ENCODE measurements at places on chromosomes 1 and 21.

- DNase-seq: no peak
Observed at GRCh38 chr1:95222629-95223028, 11.4 kb upstream of the RWDD3 start.

GRCh38 chr1:93151474-93151873 is 28.7 kb downstream of the TMED5 start:
- DNase-seq: no peak

DNA sequence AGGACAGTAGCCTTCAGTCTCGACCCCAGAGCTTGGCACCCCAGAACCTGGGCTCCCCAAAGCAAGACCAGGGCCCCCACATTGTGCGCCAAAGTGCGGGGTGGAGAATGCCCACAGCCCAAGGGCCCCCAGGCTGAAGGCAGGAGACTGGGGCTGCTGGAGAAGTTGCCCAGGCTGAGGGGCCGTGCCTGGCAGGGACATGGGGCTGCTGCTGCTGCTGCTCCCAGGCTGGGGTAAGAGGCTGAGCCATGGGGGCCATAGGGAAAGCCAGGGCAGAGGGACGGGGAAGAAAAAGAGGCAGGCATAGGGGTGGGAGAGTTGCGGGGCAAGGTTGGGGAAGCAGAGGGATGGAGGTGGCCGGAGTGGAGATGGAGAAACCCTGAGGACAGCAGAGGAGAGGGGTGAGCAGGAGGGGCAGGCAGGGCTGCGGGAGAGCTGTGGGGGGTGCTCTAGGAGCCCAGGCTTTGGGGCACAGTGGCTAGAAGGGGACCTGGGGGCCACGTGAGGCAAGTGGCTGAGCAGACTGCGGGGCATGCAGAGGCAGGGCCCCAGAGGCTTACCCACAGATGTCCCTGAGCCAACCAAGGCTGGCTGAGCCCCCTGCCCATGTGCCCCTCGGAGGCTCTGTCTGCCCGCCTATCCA is 18.9 kb downstream of the SLC27A3 start:
- DNase-seq: no peak

GRCh38 chr1:95865769-95866168 is 631.8 kb downstream of the RWDD3 start:
- no peak for DNase-seq

DNA sequence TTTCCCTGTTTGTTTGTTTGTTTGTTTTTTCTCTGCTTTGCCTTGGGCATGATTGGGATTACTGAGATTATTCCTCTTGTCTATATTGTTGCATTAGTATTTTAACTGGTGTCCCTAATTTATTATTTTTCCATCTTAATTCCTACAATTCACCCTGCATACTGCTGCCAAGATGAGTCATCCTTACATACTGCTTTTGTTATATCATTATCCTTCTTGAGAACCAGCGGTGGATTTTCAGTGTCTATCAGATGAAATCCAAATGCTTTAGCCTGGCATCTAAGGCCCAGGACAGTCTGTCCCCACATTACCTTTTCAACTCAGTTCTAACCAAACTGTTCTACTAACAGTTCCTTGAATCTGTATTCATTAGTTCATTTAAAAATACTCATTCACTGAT is 101.7 kb downstream of the OLFML2B start:
- no peak for DNase-seq

DNA sequence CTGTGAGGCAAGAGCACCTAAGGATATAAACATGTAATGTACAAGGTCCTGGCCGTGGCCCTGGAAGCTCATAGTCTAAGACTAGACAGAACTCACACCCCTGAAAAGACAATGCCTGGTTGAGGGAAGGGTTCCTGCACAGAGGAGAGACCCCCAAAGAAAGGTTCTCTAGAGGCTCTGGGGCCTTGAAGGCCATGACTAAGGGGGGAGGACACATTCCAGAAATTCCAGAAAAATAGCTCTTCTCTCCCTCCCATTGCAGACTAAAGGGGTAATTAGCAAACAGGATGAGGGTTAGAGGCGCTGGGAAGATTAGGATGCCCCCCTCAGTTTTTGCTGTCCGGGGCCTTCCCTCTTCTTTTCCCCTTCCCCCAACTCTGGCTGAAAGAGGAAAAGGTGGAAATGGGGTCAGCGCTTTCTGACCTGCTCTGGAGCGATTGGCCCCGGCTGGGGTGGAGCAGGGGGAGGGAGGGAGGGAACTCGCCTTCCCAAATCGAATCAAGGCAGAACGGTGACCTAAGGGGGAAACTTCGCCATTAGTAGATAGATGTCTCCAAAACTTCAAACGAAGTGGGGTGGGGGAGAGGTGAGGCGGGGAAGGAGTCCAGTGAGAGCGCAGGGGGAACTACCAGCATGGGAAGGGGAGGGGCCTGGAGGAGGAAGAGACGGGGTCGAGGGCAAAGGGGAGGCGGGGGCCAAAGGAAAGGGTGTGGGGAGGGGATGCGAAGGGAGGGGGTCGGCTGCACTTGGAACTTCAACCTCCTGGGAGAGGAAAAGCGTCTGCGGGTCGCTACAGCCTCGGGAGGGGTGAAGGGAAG is 11.8 kb downstream of the PAX7 start:
- no peak for DNase-seq

GRCh38 chr1:206713070-206713469 is 28.4 kb downstream of the MAPKAPK2 start:
- no peak for DNase-seq

DNA sequence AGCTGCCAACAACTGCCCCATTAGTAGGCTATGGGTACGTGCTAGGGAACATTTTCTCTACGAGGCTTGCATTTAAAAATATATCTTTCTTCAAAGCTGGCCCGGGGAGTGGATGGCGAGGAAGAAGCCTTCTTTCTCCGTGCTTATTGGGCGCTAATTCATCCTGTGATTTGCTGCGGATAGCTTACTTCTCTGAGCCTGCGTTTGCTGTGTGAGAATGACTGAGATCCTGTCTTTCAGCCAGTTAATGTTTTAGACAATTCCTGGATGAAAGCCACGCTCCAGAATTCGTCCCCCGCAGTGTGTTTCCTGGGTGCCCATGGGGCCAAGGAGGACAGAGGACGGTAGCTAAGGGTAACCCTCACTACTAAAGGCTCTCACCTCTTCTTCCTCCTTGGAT is 57.8 kb upstream of the TARBP1 start:
- no peak for DNase-seq

DNA sequence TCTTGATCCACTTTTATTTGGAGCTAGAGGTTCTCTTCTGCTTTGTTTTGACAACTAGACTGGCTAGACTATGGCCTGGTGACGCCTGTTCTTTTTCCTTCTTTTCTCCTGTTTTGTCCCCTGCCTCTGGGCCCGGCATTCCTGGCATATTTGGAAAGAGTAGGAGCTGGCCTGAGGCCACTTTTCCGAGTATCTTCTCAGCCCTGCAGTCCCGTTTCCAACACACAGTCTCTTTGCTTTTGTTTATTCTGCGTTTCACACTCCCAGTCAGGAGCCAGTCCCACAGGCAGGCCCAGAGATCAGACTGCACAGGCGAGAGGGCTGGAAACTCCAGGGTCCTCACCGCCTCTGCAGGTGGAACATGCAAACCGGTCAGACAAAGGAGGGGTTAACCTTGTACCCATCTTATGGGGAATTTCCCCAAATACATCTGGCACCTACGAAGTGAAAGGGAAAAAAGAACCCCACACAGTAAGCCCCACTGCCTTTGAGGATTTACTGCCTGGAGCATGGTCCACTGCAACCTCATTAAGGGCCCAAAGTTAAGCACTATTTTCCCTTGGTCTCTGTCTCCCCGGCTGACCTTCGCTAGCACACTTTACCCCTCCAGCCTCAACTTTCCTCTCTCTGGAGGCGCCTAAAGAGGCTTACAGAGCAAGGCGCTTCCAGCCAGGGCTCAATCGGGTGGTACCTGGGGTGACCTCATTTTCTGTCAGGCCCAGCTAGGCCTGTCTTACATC is 141.1 kb downstream of the TOMM20 start:
- DNase-seq: no peak

- DNase-seq: no peak
Observed at GRCh38 chr1:182410620-182411273, 10.3 kb upstream of the TEDDM1 start.

DNA sequence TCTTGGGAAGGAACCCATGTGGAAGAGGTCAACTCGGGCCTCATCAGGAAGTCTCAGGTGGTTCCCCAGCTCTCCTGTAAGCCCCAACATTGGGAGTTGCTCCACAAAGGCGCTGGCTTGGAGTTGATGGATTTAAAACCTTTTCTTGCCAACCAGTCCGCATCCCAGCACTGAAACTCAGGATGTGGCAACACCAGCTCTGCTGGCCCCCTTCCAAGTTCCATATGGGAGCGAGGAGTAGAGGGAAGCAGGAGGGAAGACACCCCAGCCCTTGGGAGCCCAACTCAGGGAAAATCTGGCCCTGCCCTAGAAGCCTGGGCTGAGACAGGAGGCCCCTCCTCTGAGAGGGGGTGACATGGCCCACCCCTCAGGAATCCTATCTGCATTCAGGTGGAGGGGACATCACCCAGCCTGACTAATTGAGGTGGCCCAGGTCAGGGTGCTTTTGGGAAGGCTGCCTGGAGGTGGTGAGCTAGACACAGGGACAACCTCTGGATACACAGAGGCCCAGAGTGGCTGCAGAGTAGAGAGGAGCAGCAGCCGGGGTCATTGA is 33.1 kb upstream of the DMBX1 start:
- no peak for DNase-seq

DNA sequence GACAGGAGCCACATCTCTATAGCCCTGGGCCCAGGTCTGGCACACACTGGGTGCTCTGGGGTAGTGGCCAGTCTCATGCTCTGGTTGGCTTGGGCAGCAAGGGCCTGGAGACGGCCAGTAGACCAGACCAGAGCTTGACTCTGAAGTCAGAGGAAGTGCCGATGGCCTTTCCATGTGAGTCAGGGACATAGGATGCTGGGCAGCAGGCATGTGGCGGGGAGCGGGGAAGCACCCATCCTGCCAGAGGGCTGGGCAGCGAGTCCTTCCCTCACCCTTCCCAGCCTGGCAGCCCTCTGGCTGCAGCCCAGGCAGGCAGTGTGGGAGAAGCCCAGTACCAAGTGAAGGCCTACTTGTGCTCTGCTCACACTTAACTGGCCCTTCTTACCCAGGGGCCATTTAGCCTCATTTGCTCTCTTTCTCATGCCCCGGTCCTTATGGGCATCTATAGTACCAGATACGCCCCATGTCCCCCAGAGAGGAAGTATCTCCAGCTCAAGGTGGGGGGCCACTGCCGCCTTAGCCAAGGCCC is 3.3 kb downstream of the GPR153 start:
- DNase-seq: no peak

DNA sequence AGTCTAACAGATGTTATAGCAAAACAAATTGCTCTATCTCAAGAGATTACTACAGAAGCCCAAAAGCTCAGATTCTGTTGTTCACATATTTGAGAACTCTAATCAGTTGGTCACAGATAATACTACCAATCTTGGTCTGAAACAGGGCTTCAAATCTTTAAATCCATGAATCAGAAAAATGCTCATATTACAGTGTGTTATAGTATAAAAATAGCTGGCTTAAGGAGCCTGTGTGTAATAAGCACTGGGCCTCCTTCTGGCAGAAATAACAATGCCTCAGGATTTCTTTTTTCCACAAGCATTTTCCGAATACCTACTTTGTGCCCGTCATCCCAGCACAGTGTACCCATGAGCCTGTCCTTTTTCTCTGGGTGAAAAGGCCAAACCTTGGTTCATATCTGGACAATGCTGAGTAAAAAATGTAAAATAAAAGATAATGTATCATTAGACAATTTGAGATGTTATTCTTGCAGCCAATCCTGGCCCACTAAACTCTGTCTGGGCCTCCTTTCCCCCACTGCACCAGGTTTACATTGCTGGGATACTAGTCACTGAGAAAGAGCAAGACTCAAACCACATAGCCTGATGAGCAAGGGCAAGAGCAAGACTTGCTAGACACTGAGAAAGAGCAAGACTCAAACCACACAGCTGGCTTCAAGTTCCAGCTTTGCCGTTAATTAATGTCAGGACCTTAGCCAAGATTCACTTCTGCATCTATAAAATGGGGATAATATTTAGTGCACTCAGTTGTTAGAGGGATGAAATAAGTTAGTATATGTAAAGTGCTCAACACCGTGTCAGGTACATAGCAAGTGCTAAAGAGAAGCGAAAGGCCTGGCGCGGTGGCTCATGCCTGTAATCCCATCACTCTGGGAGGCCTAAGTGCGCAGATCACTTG is 17.0 kb upstream of the ADAR start:
- DNase-seq: no peak

- DNase-seq: no peak
Observed at GRCh38 chr1:245156736-245157505, 2.1 kb downstream of the KIF26B start.

DNA sequence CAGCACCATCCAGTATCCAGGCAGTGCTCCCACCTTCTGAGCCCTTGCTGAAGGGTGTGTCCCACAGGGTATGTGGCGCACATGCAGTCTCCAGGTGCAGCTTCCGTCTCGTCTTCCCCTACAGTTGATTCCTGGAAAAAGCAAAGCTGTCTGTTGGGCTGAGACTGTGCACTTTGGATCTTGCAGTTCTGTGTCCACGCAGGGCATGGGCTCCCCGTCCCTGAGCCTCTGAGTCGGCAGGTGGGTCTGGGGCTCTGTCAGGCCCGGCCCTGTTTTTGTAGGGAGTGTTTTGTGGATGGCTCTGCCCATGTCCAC is 32.8 kb downstream of the SNAP47 start:
- no peak for DNase-seq

- DNase-seq: no peak
Observed at GRCh38 chr21:42426424-42426823, 22.7 kb downstream of the UBASH3A start.

DNA sequence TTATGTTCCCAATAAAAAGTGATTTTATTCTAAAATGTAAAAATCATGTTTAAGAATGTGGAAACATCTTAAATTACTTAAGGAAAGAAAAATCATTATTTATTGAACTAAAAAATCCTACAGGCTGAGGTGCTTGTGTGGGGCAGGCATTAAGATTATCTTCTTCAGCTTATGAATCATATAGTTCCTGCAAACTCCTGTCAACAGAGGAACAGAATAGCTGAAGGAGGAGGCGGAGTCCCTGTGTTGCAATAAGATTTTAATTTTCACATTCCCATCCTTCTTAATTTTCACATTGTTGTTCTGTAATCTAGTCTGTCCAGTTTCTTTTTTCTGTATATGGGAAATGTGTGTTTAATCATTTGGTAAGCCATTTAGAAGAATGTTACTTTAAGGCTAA is 20.6 kb upstream of the OLFML3 start:
- no peak for DNase-seq

DNA sequence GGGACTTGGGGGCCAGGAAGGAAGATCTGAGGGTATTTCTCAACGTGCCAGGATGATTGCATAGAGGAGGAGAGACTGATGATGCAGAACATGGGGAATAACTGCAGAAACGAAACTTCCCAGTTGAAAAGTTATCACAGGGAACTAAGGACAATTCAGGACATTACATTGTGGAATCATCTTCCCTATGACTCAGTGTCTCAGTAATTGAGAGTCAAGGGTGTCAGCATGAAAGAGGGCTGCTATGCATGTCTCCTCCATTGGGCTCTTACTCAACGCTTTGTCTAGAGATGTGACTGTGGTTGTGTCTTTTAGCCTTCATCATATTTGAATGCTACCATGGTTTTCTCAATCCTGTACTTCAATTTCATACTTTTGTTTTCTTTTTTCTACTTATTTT is 48.9 kb upstream of the PTGFR start:
- no peak for DNase-seq
